ENCODE measurements at places on chromosomes 4 and X.
A peak's percentile ranks its signal among the peaks of the same experiment; 100 is the strongest.

DNA sequence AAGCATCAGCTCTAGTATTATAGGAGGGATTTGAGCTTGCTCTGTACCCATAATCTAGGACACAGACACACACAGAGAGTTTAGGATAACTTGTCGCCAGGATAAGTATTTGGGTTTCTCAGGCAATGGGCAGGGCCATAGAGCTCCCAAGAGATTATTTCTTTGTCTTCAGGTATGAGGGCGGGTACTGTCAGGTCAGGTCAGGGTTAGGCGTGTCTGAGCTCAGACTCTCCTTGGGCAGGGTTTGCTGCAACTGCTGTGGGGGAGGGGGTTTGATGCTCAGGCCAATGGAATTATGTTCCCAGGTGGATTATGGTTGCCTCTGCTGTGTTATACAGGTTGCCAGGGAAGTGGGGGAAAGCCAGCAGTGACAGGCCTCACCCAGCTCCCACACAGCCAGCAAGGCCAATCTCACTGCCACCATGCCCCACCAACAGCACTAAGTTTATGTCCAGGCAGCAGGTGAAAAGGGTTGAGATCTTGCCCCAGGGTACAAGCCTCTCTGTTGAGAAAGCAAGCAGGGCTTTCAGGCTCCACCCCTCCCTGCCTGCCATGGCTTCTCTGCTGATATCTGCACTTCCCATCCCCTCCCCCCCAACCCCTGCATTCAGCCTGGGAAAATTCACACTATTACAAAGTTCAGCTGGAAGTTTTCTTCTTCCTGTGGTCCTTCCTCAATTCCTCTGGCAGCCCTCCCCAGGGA, 101.3 kb downstream of the RRAGB start:
- no peak for DNase-seq

- peak; percentile 17 for DNase-seq
Measured at GRCh38 chr4:145936997-145937901, 1.4 kb downstream of the ZNF827 start.

- no peak for DNase-seq
Measured at GRCh38 chr4:153497988-153498967, 32.1 kb downstream of the TMEM131L start.

GRCh38 chrX:97524997-97525396, 641.3 kb downstream of the RPA4 start:
- no peak for DNase-seq

DNA sequence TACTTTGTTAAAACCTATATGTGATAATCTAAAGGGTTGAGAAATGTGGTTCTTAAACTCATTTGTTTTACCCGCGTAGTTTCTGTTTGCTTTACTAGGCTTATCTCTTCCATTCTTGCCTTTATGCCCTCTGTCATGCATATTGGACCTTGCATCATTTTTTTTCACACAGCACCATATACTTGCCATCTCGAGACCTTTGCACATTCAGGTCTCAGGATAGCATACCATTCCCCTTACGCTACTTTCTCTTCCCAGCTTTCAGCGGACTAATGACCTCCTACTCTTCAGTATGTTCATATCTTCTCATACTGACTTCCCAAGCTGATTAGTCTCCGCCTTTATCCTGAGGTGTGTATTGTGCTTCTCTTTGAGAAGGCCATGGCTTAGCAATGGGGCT, 40.5 kb downstream of the USP38 start:
- no peak for DNase-seq

GRCh38 chrX:108298165-108298602, 140.0 kb downstream of the COL4A6 start:
- no peak for DNase-seq

GRCh38 chr4:176885224-176885623, 92.5 kb upstream of the VEGFC start:
- no peak for DNase-seq

DNA sequence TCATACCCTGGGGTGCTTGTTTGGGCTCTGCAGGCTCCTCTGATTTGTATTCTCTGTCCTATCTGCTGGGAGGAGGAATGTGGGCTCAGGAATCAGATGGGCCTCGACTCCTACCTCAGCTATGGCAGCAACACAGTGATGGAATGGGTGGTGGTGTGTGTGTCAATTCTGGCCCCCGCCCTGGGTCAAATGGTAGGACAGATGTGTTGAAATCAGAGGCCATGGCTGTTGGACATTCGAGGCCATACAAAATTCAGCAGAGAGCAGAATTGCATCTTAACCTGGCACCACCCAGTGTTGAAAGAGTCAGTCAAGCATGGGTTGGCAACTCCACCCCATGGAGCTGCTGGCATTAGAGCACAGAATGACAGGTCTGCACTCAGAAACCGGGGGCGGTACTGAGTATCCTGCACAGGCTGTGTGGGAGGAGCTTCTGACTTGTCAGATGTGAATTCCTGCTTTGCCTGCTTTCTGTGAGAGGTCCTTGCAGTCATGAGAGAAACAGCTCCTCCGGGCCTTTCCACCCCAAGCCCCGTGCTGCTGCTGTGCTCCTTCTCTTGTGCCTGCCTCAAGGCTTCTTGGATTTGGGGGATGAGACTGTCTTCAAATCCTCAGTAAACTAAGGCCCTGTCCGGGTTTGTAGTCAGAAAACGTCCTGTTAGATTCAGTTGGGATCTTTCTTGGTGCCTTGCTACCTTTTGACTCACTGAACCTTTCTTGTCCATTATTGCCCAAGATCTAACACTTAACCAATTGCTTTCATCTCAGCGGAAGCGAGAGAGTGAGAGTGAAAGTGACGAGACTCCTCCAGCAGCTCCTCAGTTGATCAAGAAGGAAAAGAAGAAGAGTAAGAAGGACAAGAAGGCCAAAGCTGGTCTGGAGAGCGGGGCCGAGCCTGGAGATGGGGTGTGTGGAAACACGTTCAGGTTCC, 13.0 kb downstream of the DKC1 start:
- DNase-seq, result no peak

- DNase-seq, result no peak
Measured at GRCh38 chrX:134718105-134718965, 60.1 kb upstream of the PLAC1 start.

DNA sequence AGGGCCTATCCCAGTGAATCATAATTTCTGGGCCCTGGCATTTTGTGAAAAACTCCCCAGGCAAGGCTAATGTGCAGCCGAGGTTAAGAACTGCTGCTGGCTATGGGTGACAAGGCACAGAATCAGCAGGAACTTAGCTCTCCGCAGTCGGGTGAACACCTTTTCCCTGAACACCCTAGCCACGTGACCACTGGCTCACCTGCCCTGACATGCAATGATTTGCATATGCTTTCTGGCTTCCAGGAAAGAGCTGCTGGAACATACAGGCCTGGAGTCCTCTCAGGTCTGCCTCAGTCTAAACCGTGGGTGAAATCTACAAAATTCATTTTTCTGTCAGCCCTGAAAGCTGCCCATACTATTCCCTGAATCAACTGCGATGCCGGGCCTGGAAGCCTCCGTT, 56.6 kb downstream of the ZNF827 start:
- DNase-seq, result no peak

- DNase-seq, result no peak
Measured at GRCh38 chrX:40933132-40933705, 152.0 kb upstream of the USP9X start.

- DNase-seq, result peak; percentile 17
Measured at GRCh38 chr4:2281575-2282343, 19.9 kb upstream of the MXD4 start.

GRCh38 chr4:138492176-138492575, 250.0 kb upstream of the SLC7A11 start:
- DNase-seq, result no peak

GRCh38 chrX:13901354-13901753, 84.5 kb upstream of the GPM6B start:
- DNase-seq, result no peak

All from stimulated activated CD4-positive, alpha-beta T cell treated with anti-CD3 and anti-CD28 coated beads, Interleukin-1b, Interleukin-23, amount 100 ng/mL, for 24 hours (primary cell).